Esophagus squamous epithelium (tissue), 5 donors: ENCODE measurements at places on chromosomes 3 and 15. TPM values are rescaled to one million over a fixed set of nuclear protein-coding genes. Genes with fewer than 3 reads are reported as not detected.

The PTPRG gene
- total RNA-seq, result 42.2 TPM

The RPUSD3 gene
- total RNA-seq, result 46.4 TPM

The B3GALNT1 gene
- total RNA-seq, result 5.4 TPM

The GOLGA8S gene
- not detected for total RNA-seq

The FSTL1 gene
- 9.4 TPM for total RNA-seq

The EPHB3 gene
- total RNA-seq, result 45.0 TPM

The FEZF2 gene
- total RNA-seq, result not detected

The LINS1 gene
- 19.4 TPM for total RNA-seq

The ALS2CL gene
- 107 TPM for total RNA-seq

The DLEC1 gene
- 0.19 TPM for total RNA-seq

The CHRM5 gene
- total RNA-seq, result not detected

The SLC22A14 gene
- total RNA-seq, result not detected

The GPR149 gene
- not detected for total RNA-seq

The KIF7 gene
- 3.4 TPM for total RNA-seq

The DGKG gene
- total RNA-seq, result 2.7 TPM

The GOLGA6D gene
- total RNA-seq, result not detected

The GOLGA8J gene
- not detected for total RNA-seq

The DLL4 gene
- 1.2 TPM for total RNA-seq

The NOX5 gene
- total RNA-seq, result 0.61 TPM
